ENCODE measurements at places on chromosomes 2 and 18. TPM values are rescaled to one million over a fixed set of nuclear protein-coding genes. Genes with fewer than 3 reads are reported as not detected.

The GRB14 gene
- not detected for total RNA-seq

The TXNL1 gene
- total RNA-seq, result 60.5 TPM

The ASB18 gene
- total RNA-seq, result not detected

The KRTCAP3 gene
- 2.2 TPM for total RNA-seq

The NCK2 gene
- total RNA-seq, result 44.7 TPM

The FAM237A gene
- total RNA-seq, result not detected

The DSEL gene
- total RNA-seq, result 0.06 TPM

The MBD1 gene
- 101 TPM for total RNA-seq

The GRHL1 gene
- 1.1 TPM for total RNA-seq

The CHRND gene
- not detected for total RNA-seq

The GPR45 gene
- not detected for total RNA-seq

The TDRD15 gene
- total RNA-seq, result 0.07 TPM

The AOX1 gene
- 0.26 TPM for total RNA-seq

The METTL5 gene
- total RNA-seq, result 56.9 TPM

The CD8B gene
- total RNA-seq, result 8.4 TPM

The ZNF385B gene
- total RNA-seq, result not detected

The CFC1 gene
- not detected for total RNA-seq

The IHH gene
- total RNA-seq, result 0.28 TPM

The L3MBTL4 gene
- 10.2 TPM for total RNA-seq

The NT5C1B gene
- not detected for total RNA-seq

The GCG gene
- total RNA-seq, result not detected

The SLC9A4 gene
- total RNA-seq, result 0.14 TPM

The OSBPL6 gene
- total RNA-seq, result 0.42 TPM

The CPO gene
- total RNA-seq, result not detected

The ALKAL2 gene
- total RNA-seq, result 1.4 TPM

The CACNB4 gene
- 0.40 TPM for total RNA-seq

The CYP1B1 gene
- 95.7 TPM for total RNA-seq

The REG3G gene
- total RNA-seq, result not detected

The EFR3B gene
- 0.98 TPM for total RNA-seq

The CDH7 gene
- not detected for total RNA-seq

The SCN2A gene
- total RNA-seq, result not detected

The IL37 gene
- total RNA-seq, result not detected

The DNAJB2 gene
- 43.4 TPM for total RNA-seq

The AGXT gene
- not detected for total RNA-seq

The TRAK2 gene
- 29.9 TPM for total RNA-seq

The KLHL41 gene
- not detected for total RNA-seq

The GPR39 gene
- not detected for total RNA-seq

The GALNT13 gene
- not detected for total RNA-seq

The GYPC gene
- total RNA-seq, result 44.2 TPM

The CYP27A1 gene
- total RNA-seq, result not detected

The UGT1A10 gene
- not detected for total RNA-seq

The SKA1 gene
- total RNA-seq, result 18.8 TPM

The PPP1R1C gene
- total RNA-seq, result not detected

The MOGAT1 gene
- not detected for total RNA-seq

The RFTN2 gene
- not detected for total RNA-seq

The NOL4 gene
- total RNA-seq, result not detected

The SERPINB4 gene
- not detected for total RNA-seq

The AGAP1 gene
- total RNA-seq, result 7.4 TPM

The DDX18 gene
- total RNA-seq, result 93.4 TPM

The RHOB gene
- 12.1 TPM for total RNA-seq

The SOX11 gene
- total RNA-seq, result not detected

The SLC66A3 gene
- total RNA-seq, result 13.0 TPM

The RTN4 gene
- total RNA-seq, result 126 TPM

The SERPINB11 gene
- not detected for total RNA-seq

The ONECUT2 gene
- total RNA-seq, result 0.39 TPM
